GM23338 (cell line): ENCODE measurements at places on chromosomes 16 and 17. TPM values are rescaled to one million over a fixed set of nuclear protein-coding genes. Genes with fewer than 3 reads are reported as not detected.

The TBC1D26 gene
- 0.23 and 2.8 TPM in 2 replicates for total RNA-seq

The MYO15B gene
- total RNA-seq = 7.2 and 12.4 TPM in 2 replicates

The TMEM132E gene
- total RNA-seq = 0.45 and 0.47 TPM in 2 replicates

- no peak for DNase-seq
Observed at GRCh38 chr17:67369676-67370075, 3.3 kb upstream of the PSMD12 start.
